NCI-H1417 treated with DMSO at 0.1 percent for 48 hours (cell line): ENCODE measurements at places on chromosomes 2 and 18.

DNA sequence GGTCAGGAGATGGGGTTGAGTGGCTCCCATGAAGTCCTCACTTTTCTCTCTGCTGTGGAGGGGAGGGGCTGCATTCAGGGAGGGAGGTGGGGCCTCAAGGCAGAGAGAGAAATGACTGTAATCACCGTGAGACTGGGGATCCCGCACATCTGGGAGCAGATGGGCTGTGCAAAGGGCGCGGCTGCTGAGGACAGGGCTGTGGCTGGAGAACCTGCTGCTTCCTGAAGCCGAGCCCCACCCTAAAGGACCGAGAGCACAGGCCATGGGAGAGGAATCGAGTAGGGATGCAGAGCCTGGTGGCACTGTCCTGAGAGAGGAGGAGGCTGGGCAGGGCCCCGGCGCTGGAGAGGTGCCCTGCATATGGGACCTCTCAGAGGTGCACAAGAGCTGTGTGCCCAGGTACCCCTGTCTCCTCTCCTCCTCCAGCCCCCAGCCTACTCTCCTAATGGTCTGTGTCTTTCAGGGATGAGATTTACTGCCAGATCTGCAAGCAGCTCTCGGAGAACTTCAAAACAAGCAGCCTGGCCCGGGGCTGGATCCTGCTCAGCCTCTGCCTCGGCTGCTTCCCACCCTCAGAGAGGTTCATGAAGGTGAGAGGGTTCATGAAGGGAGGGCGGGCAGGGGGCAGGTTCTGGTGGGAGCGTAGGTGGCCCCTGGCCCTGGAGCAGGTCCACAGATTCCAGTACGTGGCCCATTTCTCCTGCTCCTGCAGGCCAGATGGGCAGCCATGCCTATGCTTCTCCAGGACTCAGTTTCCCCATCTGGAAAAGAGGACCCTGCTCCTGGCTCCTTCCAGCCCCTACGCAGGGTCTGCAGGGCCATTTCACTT lies 25.9 kb upstream of the GPR17 start:
- DNase-seq = no peak

- no peak for DNase-seq
Measured at GRCh38 chr2:56416500-56417176, 232.8 kb downstream of the CCDC85A start.

DNA sequence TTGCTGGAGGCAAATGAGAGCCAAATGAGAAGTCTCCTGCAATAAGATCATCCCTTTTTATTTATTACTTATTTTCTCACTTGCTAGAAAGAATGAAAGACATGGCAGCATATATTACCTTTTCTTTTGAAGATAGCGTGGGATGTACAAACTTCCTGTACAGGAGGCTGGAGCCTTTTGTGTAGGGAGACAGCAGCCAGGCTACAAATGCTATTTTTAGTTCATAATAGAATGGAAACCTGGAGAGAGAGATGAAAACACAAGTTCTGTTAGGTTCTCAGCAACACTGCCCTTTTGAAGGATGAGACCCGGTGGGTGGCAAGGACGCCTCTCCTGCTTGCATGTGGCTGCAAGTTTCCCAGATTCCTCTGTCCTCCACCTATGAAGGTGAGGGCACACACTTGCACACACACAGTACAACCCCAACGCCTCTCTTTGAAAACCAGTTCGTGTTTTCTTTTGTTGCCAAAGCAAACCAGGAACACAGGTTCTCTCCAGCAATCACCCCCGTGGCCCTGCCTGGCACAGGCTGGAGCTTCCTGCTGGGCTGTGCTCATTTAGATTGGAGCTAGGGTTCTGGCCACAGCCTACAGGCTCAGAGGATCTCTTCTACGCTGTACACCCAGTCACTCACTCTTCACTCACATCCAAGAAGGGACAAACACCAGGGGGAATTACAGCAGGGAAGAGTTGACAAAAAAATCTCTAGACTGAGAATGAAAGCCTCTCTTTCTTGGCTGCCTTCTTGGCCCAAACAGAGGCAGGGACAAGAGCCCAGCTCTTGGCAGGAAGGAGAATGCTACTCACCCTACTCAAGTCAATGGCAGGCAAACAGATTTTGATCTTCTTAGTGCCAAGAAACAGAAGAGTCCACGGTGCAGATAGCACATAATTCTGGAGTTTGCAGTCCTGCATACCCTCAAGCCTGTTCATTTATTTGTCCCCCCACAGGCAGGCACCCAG lies 55.6 kb downstream of the MRPL35 start:
- no peak for DNase-seq

DNA sequence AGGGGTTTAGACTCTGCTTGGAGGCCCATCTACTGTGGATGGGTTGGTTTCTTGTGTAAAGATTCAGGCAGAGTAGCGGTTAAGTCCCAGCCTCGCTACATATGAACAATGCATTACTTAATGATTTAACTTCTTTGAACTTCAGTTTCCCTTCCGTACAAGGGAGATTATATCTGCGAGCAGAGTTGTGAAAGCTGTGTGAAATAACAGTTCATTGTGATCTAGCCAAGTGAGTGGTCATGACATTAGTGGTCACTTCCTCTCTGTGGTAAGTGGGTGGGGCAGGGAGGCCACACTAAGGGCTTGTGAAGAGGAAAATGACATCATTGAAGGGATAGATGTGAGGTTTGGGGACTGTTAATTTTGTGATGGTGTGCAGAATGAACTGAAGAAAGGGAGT lies 14.1 kb upstream of the MEX3C start:
- DNase-seq = no peak

- no peak for DNase-seq
Measured at GRCh38 chr2:235592430-235592829, 98.6 kb downstream of the AGAP1 start.

- no peak for DNase-seq
Measured at GRCh38 chr2:231152800-231153557, 28.1 kb upstream of the HTR2B start.

DNA sequence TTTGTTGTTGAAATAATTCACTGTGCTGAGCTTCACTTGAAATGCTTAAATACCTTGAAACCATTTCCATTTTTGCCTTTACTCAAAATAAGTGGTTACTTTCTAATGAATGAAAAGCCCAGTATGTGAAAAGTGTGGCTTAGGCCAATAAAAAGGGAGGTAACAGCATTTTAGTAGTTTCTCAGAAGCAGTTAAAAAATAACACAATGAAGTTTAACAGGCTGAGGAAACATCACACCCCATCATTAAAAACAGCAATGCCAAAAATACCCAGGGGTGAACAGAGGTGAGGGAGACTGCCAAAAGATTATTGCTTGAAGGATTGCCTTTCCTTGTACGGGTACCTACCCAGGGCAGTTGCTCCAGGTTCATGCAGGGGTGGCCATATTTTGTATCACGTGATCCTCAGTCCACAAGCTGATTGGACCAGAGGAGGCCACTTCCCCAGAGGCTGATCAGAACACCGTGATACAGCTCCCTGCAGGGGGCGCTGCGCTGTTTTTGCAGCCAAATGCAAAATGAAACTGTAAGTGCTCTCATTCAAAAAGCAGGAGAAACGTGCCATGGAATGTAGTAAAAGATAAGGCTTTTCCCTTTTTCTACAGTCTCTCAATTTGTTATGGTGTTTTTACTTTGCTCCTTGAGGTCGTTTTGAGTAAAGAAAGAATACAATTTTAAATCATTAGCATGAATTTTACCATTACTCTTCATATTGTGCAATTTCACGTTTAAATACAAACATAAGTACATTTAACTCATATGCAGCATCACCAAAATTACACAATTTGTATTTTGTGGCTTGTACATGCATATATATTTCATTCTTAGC lies 70.2 kb upstream of the SH3BP4 start:
- no peak for DNase-seq

- no peak for DNase-seq
Measured at GRCh38 chr2:165064743-165065142, 109.4 kb upstream of the SLC38A11 start.

DNA sequence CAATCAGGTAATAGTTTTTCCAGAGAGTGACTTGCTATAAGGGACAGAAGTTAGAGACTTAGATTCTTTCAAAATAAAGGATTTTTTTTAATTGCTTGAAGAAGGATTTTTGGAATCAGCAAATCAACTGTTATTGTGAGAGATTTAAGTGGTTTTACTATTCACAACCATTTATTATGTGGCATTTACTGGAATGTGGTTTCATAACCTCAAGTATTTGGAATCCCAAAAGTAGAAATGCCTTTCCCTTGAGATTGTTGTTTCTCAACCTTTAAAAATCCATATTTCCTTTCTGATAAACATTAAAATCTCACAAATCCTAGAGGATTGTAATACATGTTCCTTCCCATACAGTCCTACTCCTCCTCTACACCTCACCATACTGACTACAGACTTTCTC lies 5.0 kb downstream of the TANK start:
- no peak for DNase-seq

DNA sequence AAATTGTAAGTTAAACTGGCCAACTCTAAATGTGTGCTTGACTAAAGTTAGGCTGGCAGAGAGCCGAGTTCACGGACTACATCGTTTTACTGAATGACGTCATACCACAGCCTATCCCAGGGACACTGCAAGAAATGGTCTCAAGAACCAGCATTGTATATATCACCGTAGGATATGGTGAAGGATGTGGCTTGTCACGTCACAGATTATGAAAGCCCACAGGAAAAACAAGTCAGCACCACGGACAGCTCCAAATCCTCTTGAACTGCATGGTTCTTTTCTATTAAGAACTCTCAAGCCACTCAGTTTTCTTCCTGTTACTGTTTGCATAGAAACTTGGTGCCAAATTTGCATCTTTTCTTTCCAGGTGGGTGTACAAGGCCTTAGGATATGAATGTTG lies 85.1 kb upstream of the ACAA2 start:
- DNase-seq = no peak

DNA sequence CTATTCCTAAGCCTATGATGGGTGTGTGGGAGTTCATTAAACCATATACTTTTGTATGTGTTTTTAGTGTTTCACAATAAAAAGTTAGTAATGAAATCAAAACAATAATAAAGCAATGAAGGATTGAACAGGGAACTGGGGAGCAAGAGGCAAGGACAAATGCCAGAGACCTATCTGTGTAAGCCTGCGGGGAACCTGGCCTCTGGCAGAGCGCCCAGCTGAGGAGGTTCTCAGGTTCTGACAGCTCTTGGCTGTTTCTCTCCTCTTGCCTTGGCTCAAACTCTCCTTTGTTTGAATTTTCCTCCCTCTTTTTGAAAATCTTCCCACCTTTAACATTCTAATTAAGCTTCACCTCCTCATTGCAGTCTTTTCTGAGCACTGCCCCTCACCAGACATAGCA lies 200.0 kb upstream of the NCKAP5 start:
- DNase-seq = no peak

GRCh38 chr2:212528106-212528856 lies 10.3 kb downstream of the ERBB4 start:
- DNase-seq = no peak

DNA sequence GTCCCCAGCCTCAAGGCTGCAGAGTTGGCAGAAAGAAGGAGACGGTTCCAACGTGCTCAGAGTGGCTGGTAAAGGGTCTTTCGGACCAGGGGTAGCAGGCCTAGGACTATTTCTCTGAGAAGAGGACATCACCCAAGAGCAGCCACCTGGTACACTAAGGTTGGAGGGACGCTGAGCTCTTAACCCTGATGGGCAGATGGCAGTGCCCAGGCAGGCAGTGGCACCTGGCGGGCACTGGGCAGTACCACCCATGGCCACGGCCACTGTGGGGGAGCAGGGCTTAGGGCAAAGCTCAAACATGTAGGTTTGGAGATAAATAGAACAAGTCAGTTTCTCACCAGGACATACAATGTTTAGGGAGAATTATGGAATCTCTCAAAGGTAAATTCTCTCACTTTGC lies 53.5 kb downstream of the MBP start:
- DNase-seq = no peak

DNA sequence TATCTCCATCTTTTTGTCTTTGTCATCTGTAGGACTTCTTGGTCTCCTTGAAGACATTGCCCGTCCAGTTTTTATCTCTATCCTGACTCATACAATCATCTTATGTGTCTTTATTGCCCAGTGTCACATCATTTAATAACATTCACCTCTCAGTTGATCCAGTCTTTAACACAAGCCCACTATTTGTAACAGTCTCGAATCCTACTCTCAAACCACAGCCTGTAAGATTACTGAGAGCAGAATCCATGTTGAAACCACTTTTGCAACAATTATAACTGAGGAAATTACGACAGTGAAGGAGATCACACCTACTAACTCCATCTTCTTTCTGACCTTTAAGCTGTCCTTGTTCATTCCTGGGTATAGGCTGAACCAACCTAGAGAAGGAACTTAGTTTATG lies 1206.0 kb upstream of the ZEB2 start:
- no peak for DNase-seq

DNA sequence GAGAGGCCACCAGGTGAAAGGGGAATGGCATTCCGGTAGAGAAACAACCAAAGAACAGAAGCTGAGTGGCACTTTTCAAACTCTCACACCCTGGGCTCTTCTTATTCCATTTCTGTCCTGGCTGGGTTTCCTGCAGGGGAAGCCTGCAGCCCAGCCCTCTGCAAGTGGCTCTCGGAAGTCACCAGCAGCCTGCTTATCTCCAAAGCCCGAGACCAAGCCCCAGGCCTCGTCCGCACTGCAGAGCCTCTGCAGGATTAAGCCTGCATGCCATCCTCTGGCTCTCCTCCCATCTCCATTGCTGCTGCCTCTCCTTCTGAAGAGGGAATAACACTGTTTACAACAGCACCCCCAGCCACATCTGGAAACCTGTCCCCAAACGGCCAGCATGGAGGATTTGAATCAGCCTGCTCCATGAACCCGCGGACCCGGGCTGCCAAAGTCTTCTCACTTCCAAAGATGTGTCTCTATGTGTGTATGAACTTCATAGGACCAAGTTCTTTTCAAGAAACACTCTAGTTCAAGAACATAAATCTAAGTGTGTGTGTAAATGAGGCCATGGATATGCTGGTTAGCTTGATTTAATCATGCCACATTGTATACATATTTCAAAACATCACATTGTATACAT lies 54.2 kb downstream of the DIPK1C start:
- DNase-seq = no peak

GRCh38 chr2:241546771-241547498 lies 11.6 kb upstream of the BOK start:
- no peak for DNase-seq

DNA sequence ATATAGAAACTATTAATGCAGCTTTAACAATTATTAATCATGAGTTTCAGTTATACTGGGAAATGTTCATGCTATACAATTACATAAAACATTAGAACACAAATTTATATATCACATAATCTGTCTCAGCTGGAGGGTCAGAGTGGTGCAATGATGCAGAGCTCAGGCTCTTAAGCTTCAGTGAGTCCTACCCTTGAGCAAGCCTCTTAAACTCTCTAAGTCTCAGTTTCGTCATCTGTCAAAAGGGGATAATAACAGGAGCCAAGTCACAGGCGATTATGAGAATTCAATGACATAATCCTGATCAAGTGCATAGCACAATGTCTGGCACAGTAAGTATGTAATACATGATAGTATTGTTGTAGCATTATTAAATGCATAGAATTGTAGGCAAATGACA lies 46.0 kb downstream of the LAMA1 start:
- DNase-seq = no peak

- DNase-seq = no peak
Measured at GRCh38 chr2:1841461-1841860, 97.1 kb upstream of the PXDN start.

GRCh38 chr2:29165362-29166241 lies 50.4 kb downstream of the CLIP4 start:
- DNase-seq = no peak

GRCh38 chr2:10889651-10890215 lies 22.0 kb upstream of the KCNF1 start:
- no peak for DNase-seq
